ENCODE measurements at places on chromosomes 3 and 15.

DNA sequence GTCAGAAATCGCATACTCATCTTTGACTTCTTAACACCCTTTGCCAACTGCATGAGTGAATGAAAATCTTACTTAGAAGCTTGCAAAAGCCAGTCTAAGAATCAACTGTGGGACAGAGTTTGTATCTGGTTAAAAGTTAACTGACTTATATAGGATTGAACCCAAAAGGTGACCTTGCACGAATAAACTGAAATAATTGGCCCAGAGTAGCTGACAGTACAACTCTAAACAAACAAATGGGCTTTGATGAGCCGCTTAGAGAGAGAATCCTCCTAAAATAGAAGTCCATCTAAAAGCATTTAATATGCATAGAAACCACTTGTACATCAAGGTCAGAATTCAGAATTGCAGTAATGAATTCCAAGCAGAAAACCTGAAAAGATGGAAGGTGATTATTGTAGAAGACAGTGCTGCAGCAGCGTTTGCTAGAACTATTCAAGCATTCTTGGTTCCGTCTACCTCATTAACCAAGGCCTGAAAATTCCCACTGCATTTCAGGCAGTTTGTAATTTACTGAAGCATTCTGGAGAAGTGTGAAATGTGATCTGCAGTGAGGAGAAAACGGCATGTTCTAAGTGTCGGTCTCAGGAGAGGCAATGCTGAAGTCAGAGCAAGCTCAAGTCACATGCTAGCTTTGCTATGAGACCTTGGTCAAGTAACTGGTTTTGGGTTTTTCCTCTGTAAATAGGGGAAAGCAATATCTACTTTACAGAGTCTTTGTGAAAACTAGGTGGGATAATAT is 103.7 kb downstream of the CADPS start:
- no peaks in the 10 kb centered on the region for H3K4me1 ChIP-seq
- no peak overlapping the region for H3K4me3 ChIP-seq
- no peak for DNase-seq
- no peaks in the 10 kb centered on the region for H3K36me3 ChIP-seq

DNA sequence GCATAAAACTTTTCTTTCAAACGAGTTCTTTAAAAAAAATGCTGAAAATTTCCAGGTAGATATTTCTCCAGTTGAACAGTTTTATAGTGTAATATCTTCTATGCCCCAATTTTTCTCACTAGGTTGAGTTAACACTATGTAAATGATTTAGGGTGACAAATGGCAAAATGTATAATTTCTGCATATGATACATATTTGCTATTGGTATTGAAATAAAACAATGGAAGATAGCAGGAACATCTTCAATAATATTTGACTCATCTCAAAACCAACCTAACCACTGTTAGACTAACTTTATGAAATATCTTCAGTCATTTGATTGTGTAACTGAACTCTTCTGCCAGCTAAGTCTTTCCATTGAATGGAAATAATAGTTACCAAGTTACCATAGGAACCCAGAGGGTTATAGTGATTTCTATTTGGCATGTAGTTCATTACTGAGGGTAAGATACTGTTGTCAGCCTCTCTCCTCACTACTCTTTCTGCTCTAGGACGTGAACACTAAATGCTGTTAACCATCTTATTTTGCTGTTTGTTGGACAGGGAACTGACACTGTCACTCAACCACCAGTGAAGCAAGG is 824.7 kb upstream of the NECTIN3 start:
- DNase-seq: no peak
- H3K4me1 ChIP-seq: no peaks in the 10 kb centered on the region
- no peaks in the 10 kb centered on the region for H3K36me3 ChIP-seq
- no peak overlapping the region for H3K27ac ChIP-seq
- no peak overlapping the region for H3K4me3 ChIP-seq

- no peaks in the 10 kb centered on the region for H3K4me1 ChIP-seq
- no peak for DNase-seq
- H3K4me3 ChIP-seq: no peak overlapping the region
- H3K27ac ChIP-seq: no peak overlapping the region
- H3K36me3 ChIP-seq: no peaks in the 10 kb centered on the region
Measured at GRCh38 chr3:25899352-25900101, 109.6 kb downstream of the OXSM start.

DNA sequence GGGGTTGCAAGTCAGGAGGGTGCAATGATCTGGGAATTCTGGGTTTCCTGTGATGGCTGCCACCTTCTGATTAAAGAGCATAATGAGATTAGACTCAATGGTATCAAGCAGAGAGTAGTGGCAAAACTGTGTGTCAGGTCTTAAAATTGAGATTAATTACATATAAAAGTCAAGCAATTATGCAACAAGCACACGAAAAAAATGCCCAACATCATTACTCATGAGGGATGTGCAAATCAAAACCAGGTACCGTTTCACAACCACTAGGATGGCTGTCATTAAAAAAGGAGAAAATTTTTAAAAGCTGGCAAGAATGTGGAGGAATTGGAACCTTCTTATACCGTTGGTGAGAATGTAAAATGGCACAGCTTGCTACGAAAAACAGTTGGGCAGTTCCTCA is 205.0 kb downstream of the OSBPL10 start:
- H3K27me3 ChIP-seq: no peaks in the 10 kb centered on the region
- H3K27ac ChIP-seq: no peak overlapping the region
- H3K36me3 ChIP-seq: no peaks in the 10 kb centered on the region
- DNase-seq: no peak
- no peak overlapping the region for H3K4me3 ChIP-seq

DNA sequence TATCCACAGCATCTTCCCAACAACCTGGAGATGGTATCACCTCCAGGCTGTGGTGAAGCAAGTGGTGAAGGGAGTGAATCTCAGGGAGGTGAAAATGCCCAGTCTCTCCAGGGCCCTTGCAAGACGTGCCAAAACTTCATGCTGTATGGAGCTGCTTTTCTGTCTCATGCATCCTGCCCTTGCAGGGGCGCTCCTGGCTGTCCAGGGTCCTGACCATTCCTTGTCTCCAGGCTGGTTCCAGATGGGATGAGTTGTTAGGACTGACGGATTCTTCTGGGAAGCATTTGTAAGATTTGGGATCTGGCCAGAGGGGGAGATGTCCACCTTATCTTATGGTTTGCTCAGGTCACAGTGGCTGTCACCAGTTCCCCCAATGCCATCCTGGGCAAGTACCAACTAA is 15.8 kb downstream of the TGM4 start:
- no peaks in the 10 kb centered on the region for H3K27me3 ChIP-seq
- no peak overlapping the region for H3K4me3 ChIP-seq
- no peak overlapping the region for H3K27ac ChIP-seq
- H3K4me1 ChIP-seq: peaks cover 3% of the 10 kb centered on the region
- no peaks in the 10 kb centered on the region for H3K36me3 ChIP-seq

GRCh38 chr3:185823078-185824044 is 1.5 kb downstream of the IGF2BP2 start:
- DNase-seq: no peak
- peaks cover 5% of the 10 kb centered on the region for H3K4me1 ChIP-seq
- no peak overlapping the region for H3K27ac ChIP-seq
- H3K36me3 ChIP-seq: no peaks in the 10 kb centered on the region
- 0 out of 2 replicates have a peak, but pooled peaks cover 2% of the 10 kb centered on the region for H3K27me3 ChIP-seq
- peak overlapping the region; percentile 90 for H3K4me3 ChIP-seq

- H3K4me1 ChIP-seq: no peaks in the 10 kb centered on the region
- no peaks in the 10 kb centered on the region for H3K27me3 ChIP-seq
- DNase-seq: no peak
- H3K27ac ChIP-seq: no peak overlapping the region
- H3K36me3 ChIP-seq: no peaks in the 10 kb centered on the region
- H3K4me3 ChIP-seq: no peak overlapping the region
Measured at GRCh38 chr3:126713199-126713598, 9.2 kb downstream of the CHCHD6 start.

GRCh38 chr3:145134738-145135137 is 1026.2 kb downstream of the PLOD2 start:
- H3K4me1 ChIP-seq: no peaks in the 10 kb centered on the region
- no peak overlapping the region for H3K27ac ChIP-seq
- no peaks in the 10 kb centered on the region for H3K36me3 ChIP-seq
- no peak overlapping the region for H3K4me3 ChIP-seq

- H3K4me3 ChIP-seq: no peak overlapping the region
- no peaks in the 10 kb centered on the region for H3K36me3 ChIP-seq
- no peaks in the 10 kb centered on the region for H3K4me1 ChIP-seq
- H3K27me3 ChIP-seq: no peaks in the 10 kb centered on the region
Measured at GRCh38 chr3:164452707-164453106, 625.6 kb downstream of the SI start.

DNA sequence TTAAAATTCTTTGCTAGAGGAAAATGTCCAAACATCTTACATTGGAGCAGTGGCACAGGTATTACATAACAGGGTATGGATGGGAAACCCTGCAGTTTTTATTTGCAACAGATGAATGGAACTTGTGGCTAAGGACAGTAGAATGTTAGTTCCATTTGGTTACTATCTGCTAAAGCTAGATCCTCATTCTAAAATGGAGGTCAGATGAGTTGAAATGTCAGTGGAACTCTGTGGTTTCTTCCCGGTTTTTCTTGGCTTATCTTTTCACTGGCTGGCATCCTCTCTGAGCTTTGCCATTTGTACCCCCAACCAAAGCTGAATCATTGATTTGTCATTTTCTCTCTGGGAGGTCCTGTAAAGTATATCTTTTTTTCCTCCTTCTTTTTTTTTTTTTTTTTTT is 68.9 kb downstream of the ARMC8 start:
- no peak for DNase-seq
- no peaks in the 10 kb centered on the region for H3K4me1 ChIP-seq

GRCh38 chr15:84889313-84889990 is 5.0 kb downstream of the SLC28A1 start:
- H3K36me3 ChIP-seq: no peaks in the 10 kb centered on the region
- no peaks in the 10 kb centered on the region for H3K27me3 ChIP-seq
- no peaks in the 10 kb centered on the region for H3K4me1 ChIP-seq
- no peak overlapping the region for H3K27ac ChIP-seq
- H3K4me3 ChIP-seq: no peak overlapping the region
- DNase-seq: no peak

- H3K4me1 ChIP-seq: peaks cover 2% of the 10 kb centered on the region
- no peak for DNase-seq
- peak overlapping the region; percentile 34 for H3K4me3 ChIP-seq
- no peaks in the 10 kb centered on the region for H3K36me3 ChIP-seq
Measured at GRCh38 chr3:184228376-184229137, 828 bp upstream of the VWA5B2 start.

GRCh38 chr15:95134431-95135110 is 903.2 kb downstream of the MCTP2 start:
- DNase-seq: no peak
- H3K27me3 ChIP-seq: no peaks in the 10 kb centered on the region
- no peaks in the 10 kb centered on the region for H3K36me3 ChIP-seq
- no peak overlapping the region for H3K4me3 ChIP-seq

GRCh38 chr3:138833899-138834595 is 681 bp downstream of the PIK3CB start:
- H3K27ac ChIP-seq: no peak overlapping the region
- DNase-seq: no peak
- no peaks in the 10 kb centered on the region for H3K36me3 ChIP-seq

DNA sequence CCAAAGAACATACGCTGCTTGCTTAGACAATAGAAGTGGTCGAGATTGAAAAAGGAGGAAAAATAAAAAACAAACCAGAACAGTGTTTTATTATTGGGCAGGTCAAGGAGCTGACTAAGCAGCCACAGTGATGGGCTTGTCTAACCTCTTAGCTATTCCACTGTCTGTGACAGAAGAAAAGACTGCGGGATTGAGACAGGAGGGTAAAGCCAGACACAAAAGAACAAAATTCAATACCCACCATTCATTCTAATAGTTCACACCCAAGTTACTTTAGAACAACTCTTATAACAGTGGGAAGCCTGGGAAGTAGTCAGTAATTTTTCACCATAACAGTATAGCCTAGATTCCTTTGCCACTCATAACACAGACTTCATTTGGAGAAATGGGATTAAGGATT is 435.4 kb downstream of the MFSD1 start:
- no peak overlapping the region for H3K27ac ChIP-seq
- no peaks in the 10 kb centered on the region for H3K4me1 ChIP-seq
- H3K27me3 ChIP-seq: no peaks in the 10 kb centered on the region
- no peaks in the 10 kb centered on the region for H3K36me3 ChIP-seq
- no peak for DNase-seq

- H3K4me3 ChIP-seq: no peak overlapping the region
- H3K36me3 ChIP-seq: no peaks in the 10 kb centered on the region
- peaks cover 2% of the 10 kb centered on the region for H3K4me1 ChIP-seq
- no peak for DNase-seq
- peaks cover 6% of the 10 kb centered on the region for H3K27me3 ChIP-seq
Measured at GRCh38 chr3:134659391-134660045, 8.7 kb upstream of the KY start.

DNA sequence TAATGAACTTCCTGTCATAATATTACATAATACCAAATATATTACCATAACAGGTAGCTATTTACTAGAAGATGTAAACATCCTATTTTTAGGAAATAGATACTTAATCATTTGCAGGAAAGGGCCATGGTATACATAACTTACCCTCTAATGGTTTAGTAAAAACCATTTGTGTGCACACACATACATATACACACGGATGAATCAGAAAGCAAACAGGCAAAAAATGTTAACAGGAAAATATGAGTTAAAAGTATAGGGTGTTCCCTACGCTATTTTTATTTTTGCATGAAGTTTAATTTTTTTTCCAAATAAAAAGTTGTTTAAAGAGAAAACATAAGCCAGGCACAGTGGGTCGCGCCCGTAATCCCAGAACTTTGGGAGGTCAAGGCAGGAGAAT is 34.6 kb downstream of the FAM174B start:
- H3K27ac ChIP-seq: no peak overlapping the region
- H3K27me3 ChIP-seq: no peaks in the 10 kb centered on the region
- DNase-seq: no peak
- peaks cover 2% of the 10 kb centered on the region for H3K4me1 ChIP-seq
- H3K36me3 ChIP-seq: no peaks in the 10 kb centered on the region
- H3K4me3 ChIP-seq: no peak overlapping the region

GRCh38 chr3:17234382-17234781 is 349.6 kb downstream of the PLCL2 start:
- no peaks in the 10 kb centered on the region for H3K4me1 ChIP-seq
- no peak overlapping the region for H3K4me3 ChIP-seq
- H3K27me3 ChIP-seq: no peaks in the 10 kb centered on the region
- no peak for DNase-seq

DNA sequence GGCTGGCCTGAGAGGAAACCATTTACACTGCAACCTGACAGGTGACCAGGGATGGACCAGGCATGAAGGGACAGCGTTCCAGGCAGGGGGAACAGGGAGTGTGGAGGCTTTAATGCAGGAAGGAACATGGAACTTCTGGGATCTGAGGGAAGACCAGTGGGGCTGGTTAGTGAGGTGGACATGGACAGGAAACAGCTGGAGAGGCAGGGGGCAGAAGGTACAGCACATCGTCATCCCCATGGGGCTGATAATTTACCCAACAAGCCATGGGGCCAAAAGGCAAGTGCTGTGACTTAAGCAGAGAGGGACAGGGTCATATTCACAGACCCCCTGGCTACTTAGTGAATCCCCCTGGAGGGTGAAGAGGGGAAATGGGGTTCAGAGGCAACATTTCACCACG is 77.0 kb upstream of the LARS2 start:
- H3K27ac ChIP-seq: no peak overlapping the region
- no peak for DNase-seq
- no peak overlapping the region for H3K4me3 ChIP-seq
- H3K27me3 ChIP-seq: no peaks in the 10 kb centered on the region

Data from iPS DF 6.9 (cell line).